ENCODE measurements at places on chromosomes 13 and 19.

DNA sequence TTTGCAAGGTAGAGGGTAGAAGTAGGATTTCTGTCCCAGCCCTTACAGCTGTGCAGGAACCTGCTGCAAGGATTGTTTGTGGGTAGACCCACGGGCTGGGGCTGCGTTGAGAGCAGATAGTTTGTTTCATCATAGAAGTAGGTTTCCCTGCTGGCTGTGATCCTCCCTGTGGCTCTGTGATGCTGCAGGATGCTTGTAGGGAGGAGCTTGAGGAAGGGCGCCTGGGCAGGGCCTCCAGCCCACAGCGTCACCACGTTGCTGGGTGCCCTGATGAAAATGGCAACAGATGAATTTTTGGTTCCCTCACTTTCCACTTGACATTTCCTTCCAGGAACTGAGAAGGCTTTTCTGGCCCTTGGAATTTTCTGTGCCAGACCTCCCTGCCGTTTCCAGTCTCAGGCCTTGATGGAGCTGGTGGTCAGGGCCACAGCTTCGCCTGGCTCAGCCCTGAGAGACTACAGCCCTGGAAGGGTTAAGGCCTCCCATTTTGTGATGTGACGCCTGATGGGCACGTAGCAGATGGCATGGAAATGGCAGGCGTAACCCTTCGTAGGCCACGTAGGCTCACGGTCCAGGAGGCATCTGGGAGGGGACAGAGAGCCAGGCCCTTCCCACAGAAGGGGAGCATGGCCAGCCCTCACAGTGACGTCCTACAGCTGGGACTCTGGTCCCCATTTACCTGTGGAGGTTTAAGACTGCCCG, 42.2 kb downstream of the GATAD2A start:
- DNase-seq = no peak

GRCh38 chr13:26698392-26699196, 62.0 kb downstream of the GPR12 start:
- DNase-seq = peak; percentile 20

GRCh38 chr13:26742691-26743358, 17.8 kb downstream of the GPR12 start:
- DNase-seq = no peak

DNA sequence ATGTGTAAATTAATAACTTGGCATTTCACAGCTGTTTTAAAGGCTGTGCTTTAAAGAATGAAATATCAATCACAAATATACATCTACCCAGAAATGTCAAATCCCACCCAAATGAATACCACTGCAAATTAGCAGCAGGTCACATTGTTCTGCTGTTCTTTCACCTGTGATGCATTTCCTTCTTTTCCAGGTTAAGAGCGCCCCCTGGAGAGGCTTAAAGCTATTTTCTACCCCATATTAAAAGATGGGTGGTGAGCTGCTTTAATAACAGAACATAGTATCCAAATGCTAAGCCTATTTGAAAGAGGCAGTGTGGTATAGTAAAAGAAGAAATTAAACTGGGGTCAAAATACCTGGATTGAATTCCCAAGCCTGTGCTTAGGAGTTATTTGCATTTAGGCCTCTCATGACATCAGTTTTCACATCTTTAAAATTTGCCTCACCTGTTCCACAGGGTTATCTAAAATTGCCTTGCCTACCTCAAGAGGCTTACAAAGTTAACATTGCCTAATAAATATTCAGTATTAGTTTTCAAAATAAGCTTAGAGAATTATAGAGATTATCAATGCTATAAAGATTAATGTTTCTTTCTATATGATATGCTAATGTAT, 396.9 kb upstream of the SLITRK5 start:
- peak; percentile 24 for DNase-seq

Data from NCI-H2171 (cell line).